Astrocyte (in vitro differentiated cells and primary cell): ENCODE measurements at places on chromosomes 16 and 17.

DNA sequence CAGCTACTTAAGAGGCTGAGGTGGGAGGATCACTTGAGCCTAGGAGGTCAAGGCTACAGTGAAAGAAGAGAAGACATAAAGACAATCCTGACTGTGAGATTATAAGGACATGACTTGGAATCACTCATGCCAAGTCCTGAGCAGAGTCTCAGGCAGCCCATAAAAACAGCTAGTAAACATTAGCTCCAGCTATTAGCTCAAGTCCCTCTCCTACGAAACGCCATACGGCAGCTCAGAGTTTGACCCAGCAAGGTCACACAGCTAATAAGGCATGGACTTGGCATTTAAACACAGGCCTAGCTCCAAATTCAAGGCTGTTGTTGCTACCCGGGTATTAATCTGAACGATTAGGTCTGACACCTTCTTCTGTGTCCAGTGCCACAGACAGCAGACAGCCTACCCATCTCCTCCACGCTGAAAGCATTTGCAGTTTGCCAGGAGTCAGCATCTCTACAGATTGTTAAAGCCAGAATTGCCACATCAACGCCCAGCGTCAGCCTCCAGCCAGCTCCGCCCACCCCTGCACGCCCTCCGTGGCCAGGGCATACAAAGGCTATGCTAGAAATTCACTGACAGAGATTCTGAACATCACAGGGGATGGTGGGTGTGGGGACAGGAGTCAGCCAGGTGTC, 9.9 kb upstream of the TMEM114 start:
- no peak for DNase-seq

DNA sequence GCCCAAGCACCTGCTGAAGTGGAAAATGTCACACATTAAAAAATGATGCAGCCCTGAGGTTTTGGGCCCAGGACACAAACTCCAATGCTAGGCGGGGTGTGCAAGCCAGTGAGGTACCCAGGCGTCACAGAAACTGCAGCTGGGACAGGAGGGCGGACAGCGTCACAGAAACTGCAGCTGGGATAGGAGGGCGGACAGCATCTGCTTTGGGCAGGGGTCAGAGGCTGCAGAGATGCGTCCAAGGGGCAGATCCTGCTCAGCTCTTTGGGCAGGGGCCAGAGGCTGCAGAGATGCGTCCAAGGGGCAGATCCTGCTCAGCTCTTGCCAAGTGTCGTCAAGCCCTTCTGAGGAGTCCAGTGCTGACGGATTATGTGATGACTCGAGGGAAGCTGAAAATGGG, 43.9 kb upstream of the RCVRN start:
- DNase-seq, result no peak

DNA sequence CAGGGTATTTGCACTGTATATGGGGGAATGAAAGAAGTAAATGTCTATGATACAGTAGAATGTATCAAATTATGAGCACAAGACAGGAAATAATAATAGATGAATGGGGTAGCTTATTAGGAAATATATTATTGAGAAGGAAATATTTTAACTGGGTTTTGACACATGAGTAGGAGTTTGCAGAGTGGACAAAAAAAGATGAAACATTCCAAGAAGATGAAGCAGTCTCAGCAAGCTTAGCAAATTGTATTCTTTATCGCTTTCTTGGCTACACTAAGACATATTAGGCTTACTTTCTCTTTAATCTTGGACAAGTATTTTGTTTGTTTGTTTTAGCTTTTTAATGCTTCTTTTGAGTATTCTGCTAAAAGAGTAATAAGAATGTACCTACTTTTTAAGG, 1.3 kb upstream of the KRTAP4-9 start:
- no peak for DNase-seq

GRCh38 chr16:56789360-56789759, 59.4 kb downstream of the NUP93 start:
- no peak for DNase-seq

- DNase-seq, result peak; percentile 84
These were observed 763 bp upstream of the SOX9 start for GRCh38 chr17:72119873-72120641.

- DNase-seq, result peak; percentile 20
These were observed 20.9 kb downstream of the COIL start for GRCh38 chr17:56939869-56940484.

DNA sequence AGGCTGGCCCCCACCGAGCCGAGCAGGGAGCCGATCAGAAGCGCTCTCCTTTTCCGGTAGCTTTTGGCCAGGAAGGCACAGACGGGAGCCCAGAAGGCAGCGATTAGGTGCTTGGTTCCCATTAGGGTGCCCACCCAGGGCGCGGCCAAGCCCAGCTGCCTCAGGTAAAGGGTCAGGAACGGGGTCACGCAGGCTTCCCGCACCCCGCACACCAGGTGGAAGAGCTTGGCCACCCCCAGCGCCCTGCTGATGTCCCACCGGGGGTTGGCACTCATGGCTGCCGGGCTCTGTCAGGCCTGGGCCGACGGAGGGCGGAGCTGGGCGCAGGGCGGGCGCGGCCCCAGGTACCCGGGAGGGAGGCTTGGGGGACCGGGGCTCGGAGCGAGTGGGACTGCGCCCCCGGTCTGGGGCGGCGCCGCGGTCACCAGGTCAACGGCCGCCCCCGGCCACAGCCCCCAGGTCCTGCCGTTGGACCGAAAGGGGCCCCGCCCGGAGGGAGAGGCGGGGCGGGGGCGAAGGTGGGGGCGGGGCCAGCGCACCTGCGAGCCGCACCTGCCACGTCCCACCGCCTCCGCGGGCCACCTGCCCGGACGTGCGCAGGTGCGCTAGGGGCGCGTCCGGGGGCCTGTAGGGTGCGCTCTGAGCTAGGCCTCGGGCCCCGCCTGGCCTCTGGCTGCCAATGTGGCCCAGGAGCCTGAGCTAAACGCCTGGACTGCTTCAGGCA, at the start of gene MFSD6L:
TSS of gene MFSD6L (minus strand) at position 520 of the 724 bp plus-strand sequence. CDS start at position 275, 245 bp downstream.
- DNase-seq, result no peak

- DNase-seq, result no peak
These were observed 130.1 kb upstream of the TMEM97 start for GRCh38 chr17:28188841-28189263.

GRCh38 chr16:30184096-30184890, 891 bp downstream of the CORO1A start:
- DNase-seq, result no peak

- no peak for DNase-seq
These were observed 18.8 kb downstream of the PDZD9 start for GRCh38 chr16:21982108-21982507.
